ENCODE measurements at places on chromosomes 11 and 22.

DNA sequence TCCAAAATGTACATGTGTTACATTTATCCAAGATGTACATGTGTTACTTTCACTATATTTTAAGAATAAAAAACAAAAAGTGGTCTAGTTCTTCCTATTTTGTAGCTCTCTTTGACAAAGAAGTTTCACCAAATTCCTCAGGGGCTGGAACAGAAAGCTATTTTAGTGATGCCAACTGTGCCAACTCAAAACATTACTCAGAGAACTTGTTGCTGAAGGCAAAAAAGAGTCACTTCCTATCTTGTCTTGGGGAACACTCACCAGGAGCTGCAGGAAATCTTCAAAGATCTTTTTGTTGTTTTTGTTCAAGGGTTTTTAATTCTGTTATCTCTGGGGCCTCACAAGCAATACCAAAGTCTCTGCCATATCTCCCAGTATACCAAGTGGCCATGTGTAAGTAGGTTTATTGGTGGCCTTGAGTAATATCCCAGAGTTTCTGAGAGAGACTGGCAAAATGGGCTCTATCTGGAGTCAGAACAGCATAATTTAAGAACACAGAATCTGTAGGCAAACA lies 13.6 kb upstream of the EED start:
- DNase-seq, result no peak

DNA sequence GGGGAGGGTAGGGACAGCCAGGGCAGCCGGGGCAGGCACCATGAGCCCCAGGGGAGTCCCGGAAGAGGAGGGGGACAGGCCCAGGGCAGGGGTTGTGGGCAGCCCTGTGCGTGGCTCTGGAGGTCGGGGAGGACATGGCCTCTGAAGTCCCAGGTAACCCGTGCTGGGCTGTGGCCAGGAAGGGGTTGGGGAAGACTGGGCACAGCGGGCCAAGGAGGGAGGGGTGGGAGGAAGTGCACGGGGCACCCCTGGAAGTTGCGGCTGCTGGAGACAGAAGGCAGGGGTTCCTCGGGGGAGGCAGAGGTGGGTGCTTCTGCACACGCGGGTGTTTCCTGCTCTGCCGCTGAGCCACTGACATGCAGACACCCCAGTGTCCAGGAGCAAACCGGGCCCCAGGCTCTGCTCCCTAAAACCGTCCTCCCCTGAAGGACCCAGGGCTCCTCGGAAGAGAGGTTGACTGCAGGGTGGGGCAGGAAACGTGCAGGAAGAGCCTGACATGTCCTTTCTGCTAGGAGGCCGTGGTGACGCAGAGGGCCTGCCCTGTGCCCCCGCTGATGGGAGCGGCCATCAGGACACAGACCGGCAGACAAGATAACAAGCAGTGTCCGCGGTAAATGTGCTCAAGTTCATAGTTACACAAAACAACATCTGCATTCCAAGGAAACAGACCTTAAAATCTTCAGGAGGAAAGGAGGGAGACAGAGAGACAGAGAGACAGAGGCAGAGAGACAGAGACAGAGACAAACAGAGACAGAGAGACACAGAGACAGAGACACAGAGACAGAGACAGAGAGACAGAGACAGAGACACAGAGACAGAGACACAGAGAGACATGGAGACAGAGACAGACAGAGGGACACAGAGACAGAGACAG lies 5.7 kb downstream of the TNNI2 start:
- no peak for DNase-seq

- DNase-seq, result no peak
Measured at GRCh38 chr11:102427068-102427467, 25.5 kb downstream of the TMEM123 start.

DNA sequence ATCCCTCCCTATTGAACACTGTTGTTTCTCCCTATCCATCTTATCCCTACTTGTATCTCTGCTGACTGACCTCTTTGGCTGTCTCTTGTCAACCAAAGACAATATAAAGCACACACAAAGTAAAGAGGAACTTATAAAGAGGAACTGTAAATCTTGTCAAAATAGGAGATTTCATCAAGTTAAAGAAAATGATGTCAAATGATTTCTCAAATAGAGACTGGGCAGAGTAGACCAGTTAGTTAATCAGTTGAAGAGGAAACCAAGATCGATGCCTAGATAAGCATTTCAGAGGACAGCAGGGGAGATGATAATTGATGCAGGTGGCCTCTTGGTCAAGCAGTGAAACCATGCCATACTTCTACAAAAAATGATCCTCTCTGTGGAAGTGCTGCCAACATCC lies 22.7 kb downstream of the KCNQ1OT1 start:
- no peak for DNase-seq

- DNase-seq, result no peak
Measured at GRCh38 chr11:6733326-6734275, 38.2 kb downstream of the OR2AG2 start.

DNA sequence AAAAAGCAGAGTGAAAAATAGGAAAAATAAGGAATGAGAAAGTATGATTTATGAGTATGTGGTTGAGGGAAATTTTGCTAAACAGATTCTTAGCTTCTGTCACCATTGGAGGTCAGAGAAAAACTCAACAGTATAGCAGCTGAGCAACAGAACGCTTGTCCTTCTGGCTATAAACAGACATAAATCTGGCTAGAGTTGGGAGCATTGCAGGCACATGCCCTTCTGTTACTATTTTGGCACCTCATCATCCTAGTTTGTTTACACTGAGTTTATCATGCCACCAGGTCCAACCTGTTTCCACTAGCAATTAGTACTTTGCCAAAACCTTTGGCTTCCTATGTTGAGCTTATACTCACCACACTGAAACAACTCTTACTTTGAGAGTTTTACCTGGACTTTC lies 6.9 kb downstream of the UBE4A start:
- DNase-seq, result no peak

All from fibroblast of skin of scalp (primary cell).